ENCODE measurements at places on chromosomes 6 and 20. TPM values are rescaled to one million over a fixed set of nuclear protein-coding genes. Genes with fewer than 3 reads are reported as not detected.

The ZNF334 gene
- total RNA-seq = not detected

The C6orf132 gene
- 2.8 TPM for total RNA-seq

The TNFRSF21 gene
- total RNA-seq = 11.7 TPM

The NCOA5 gene
- total RNA-seq = 22.6 TPM

The FANCE gene
- 4.1 TPM for total RNA-seq

The CDKAL1 gene
- 3.9 TPM for total RNA-seq

The ADGRF4 gene
- 16.5 TPM for total RNA-seq

The APCDD1L gene
- 0.11 TPM for total RNA-seq

The TFAP2D gene
- not detected for total RNA-seq

The NNAT gene
- not detected for total RNA-seq

The MMP24 gene
- 35.6 TPM for total RNA-seq

The OPRM1 gene
- total RNA-seq = not detected

The EPB41L1 gene
- total RNA-seq = 60.7 TPM

The HLA-DPB1 gene
- not detected for total RNA-seq

The ENPP4 gene
- total RNA-seq = 0.25 TPM

The HLA-DRB1 gene
- not detected for total RNA-seq

The KCNB1 gene
- total RNA-seq = 2.2 TPM

The TUBB2A gene
- 85.5 TPM for total RNA-seq

The RSPO4 gene
- not detected for total RNA-seq

The RSPH9 gene
- 0.29 TPM for total RNA-seq

The SERINC3 gene
- total RNA-seq = 89.1 TPM

The SLC22A16 gene
- total RNA-seq = not detected

The SLPI gene
- total RNA-seq = 11.9 TPM

The BMP5 gene
- total RNA-seq = 0.01 TPM

The NRN1 gene
- total RNA-seq = 0.95 TPM

The GSTA2 gene
- total RNA-seq = not detected

The METTL24 gene
- not detected for total RNA-seq

The HFE gene
- 14.1 TPM for total RNA-seq

The SLC17A2 gene
- total RNA-seq = not detected

The PBX2 gene
- total RNA-seq = 13.5 TPM

The BHLHE23 gene
- not detected for total RNA-seq

The BMP6 gene
- total RNA-seq = 14.8 TPM

The RNF182 gene
- 3.5 TPM for total RNA-seq

The HLA-DQA2 gene
- not detected for total RNA-seq

Measured in A549 treated with dexamethasone at 1 μM for 4 hours (cell line).